NCI-H187 treated with DMSO at 0.1 percent for 48 hours (cell line): ENCODE measurements at places on chromosomes 2 and 18.

GRCh38 chr2:8255448-8255800, 426.4 kb upstream of the ID2 start:
- DNase-seq = no peak

GRCh38 chr2:202072226-202072625, 829 bp upstream of the KIAA2012 start:
- DNase-seq = no peak

DNA sequence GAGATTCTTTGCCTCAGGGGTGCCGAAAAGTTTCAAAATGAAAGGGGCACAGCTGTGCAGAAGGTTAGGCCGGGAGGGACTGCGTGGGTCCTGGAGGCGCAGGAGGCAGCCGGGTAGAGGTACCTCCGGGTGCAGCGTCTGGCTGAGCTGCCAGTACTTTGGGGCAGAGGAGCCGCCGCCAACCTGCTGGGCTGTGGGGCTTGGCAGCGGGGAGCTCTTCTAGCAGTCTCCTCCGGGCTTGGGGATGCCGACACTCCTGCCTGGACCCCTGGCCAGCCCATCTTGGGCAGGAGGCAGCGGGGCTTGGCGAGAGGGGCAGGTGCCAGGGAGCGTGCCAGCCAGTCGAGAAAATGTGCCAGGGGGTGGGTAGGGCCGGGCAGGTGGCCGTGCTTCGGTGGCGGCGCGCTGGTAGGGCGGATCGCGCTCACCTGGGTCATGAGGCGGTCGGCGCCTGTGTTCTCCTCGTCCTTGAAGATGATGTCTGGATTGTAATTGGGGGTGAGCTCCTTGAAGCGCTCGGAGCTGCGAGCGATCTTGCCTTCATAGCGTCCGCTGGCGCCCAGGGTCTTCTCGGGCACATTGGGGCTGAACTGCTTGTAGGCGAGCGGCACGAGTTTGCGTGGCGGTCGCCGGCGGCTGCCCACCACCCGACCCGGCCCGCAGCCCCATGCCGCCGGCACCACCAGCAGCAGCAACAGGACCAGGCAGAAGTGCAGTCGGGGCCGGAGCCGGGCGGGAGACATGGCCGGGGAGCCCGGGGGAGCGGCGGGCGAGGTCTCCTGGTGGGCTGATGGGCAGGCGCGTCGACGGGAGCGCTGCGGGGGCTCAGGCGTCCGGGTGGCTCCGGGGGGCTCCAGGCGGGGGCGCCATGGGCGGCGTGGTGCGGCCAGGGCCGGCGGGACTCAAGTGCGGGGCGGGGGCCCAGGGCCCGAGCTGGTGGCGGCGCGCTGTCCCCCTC, 717 bp downstream of the IHH start:
- no peak for DNase-seq

DNA sequence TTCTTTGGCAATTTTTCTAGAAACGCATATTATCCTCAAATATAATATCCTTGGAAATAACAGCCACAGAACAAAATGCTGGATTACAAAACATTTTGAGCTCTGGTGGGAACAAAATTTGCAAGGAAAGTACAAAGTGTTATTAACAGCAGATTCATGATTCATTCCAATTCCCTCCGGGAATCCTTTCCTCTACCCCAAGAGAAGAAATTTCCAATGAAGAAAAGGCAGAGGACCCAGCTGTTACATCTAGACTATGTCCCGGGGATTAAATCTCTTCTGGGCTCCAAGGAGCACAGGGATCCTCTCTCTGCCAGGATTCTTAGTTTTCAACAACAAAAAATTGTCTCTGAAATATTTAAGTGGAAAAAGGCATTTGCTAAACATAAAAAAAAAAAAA, 51.6 kb upstream of the TMEFF2 start:
- DNase-seq = no peak

DNA sequence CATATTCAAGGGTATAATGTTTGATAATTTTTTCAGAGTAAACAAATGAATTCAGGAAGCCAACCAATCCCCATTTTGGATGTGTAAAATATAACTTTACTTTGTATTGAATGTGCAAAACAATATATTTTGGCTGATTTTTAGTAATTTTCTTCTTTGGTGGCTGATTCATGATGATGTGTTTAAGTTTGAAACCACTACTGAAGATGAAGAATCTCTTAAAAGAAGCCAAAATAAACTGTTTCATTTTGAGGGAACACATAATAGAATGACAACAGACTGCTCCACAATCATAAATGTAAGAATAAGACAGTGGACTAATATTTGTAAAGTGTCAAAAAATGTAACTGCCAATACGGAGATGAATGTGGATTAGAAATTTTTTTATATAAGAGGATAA, 52.5 kb upstream of the TRIM43 start:
- DNase-seq = no peak

DNA sequence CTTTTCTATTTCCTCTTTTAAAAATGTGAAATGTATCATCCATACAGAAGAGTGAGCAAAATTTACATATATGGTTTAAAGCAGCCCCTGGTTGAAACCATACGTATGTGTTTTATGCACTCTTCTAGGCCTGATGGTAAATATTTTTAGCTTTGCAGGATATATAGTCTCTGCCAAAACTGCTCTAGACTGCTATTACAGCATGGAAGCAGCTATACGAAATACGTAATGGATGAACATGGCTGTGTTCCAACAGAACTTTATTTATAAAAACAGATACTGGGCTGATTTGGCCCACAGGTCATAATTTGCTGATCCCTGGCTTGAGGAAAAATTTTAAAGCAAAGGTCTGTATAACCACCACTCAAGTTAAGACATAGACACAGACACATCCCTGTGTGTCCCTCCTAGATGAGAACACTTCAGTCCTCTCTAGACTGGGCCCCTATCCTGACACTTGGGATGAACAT, 42.5 kb upstream of the ATP8B1 start:
- DNase-seq = no peak

GRCh38 chr2:122033778-122034177, 278.3 kb downstream of the TSN start:
- no peak for DNase-seq

DNA sequence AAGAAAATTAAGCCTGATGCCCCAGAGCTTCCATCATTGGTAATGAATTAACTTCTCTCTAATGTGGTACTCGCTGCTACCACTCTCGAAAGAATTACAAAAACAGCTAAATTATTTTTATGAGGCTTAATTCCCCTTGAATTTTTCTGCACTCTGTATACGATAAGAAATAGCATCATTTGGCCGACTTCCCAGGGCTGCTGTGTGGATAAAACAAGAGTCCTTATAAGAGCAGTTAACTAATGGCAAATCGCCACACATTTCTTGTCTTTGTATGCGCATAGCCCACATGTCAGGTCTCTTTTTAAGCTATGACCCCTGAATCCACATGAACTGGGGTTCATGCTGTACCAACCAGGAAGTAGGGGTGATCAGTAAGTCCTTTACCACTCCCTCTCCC, 668.4 kb downstream of the TMEM182 start:
- DNase-seq = no peak

GRCh38 chr18:36887114-36887513, 58.2 kb downstream of the KIAA1328 start:
- DNase-seq = no peak

DNA sequence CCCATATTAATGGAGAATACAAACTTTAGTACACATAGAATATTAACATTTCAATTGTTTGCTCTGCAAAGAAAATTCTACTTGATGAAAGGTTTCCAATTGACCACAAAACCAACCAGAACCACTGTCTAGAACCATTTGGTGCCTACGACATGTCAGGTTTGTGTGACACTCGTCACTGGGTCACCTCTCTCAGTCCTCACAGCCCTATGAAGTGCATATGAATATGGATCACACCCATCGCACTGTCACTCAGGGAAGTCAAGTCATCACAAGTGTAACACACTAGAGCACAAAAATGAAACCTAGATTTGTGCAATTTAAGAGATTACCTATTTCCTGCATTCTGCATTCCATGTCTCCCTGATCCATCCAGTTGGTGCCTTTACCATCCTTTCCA, 43.7 kb downstream of the PTPN2 start:
- no peak for DNase-seq

- no peak for DNase-seq
Observed at GRCh38 chr2:211944572-211944971, 594.0 kb downstream of the ERBB4 start.

- DNase-seq = no peak
Observed at GRCh38 chr2:218168635-218169462, 2.1 kb upstream of the CXCR1 start.

GRCh38 chr2:62370321-62371250, 135.4 kb downstream of the TMEM17 start:
- DNase-seq = no peak

- DNase-seq = no peak
Observed at GRCh38 chr2:239271471-239271870, 129.3 kb downstream of the HDAC4 start.

- DNase-seq = no peak
Observed at GRCh38 chr2:233807966-233808935, 30.1 kb downstream of the MROH2A start.

DNA sequence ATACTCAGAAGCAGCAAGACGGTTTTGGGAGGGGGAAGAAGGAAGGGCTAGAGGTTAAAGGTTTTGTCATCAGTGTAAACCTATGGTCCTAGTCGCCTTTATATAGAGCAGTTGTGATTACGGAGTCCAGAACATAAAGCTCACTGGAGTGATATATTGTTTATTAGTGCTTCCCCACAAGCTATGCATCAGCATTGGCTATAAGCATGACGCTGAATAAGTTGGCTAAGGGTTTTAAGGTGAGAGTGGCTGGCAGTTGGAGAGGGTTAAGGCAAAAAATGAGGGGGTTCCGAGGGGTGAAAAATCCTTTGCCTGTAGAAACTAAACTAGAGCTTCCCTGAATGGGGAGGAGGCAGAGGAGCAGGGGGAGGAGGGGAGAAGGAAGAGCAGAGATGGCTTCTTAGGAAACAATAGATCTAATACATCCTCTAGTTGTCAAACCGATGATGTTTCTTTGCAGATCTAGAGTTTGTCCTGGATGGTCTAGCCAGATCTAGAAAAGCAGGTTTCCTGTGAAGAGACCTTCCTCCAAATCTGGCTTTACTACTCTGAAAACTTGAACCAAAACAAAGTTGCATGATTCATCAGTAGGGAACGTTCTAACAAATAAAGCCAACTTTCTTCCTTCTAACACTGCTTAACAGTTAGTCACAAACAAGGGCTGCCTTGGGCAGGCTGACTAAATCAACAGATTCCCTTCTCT, 2.5 kb downstream of the KLF7 start:
- DNase-seq = no peak

GRCh38 chr2:173583196-173583595, 228.5 kb downstream of the CDCA7 start:
- no peak for DNase-seq

DNA sequence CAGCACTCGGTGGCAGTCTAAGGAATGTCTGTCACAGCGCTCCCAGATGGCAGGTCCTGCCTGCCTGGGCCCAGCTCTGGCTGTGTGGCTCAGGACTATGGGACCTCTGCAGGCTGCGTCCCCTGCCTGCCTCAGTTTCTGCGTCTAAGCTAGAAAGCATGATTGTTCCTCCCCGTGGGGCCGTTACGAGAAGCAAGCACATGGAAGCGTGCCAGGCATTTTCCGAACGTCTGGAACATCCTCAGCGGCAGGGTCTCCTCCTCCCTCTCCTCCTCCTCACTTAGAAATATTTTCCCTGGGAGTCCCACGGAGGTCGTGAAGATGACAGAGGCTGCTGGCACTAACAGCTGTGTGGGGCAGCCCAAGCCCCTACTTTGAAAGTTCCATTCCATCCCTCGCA, 43.3 kb downstream of the LRRFIP1 start:
- DNase-seq = no peak

DNA sequence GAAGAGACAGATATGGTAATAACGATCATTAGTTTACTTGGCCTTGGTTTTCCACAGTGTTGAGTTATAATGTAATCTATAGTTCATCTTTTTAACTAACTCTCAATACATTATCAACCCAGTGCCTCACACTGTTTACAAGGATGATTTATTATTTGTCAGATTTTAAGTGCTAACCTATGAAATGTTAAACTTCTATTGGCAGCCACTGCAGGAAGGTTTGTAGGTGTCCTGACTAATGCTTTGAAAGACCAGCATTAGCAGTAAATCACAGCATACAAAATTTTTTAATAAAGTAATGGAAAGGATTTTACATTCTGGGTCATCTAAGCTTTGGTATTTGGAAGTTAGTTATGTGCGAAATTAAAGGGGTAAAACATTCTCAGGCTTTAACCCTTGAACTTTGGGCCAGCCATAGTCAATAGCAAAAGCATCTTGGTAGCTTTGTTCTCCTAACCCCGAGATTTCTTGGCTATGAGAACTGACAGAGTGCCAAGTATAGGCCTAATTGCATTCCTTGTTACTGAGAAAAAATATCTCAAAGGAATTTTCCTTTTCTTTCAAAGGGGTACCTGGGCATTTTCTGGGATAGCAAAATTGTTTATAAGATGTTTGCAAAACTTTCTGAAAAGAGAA, 30.6 kb downstream of the SPATS2L start:
- DNase-seq = no peak

GRCh38 chr2:68938938-68939337, 13.8 kb downstream of the GKN2 start:
- no peak for DNase-seq

DNA sequence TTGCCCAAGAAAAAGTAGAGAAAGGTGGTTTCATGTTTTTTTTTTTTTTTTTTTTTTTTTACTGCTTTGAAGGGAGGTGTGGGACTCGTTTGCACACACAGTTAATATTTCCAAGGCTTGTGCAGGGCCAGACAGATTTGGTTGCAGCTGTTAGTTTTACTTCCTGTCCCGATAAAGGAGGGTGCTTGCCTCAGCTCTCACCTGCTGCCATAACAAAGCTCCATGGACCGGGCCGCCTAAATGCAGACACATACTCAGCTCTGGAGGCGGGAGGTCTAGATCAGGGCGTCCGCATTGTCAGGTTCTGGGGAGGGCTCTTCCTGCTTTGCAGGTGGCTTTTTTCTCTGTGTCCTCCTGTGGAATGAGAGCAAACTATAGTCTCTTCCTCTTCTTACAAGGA, 69.9 kb downstream of the ODC1 start:
- no peak for DNase-seq

- no peak for DNase-seq
Observed at GRCh38 chr2:101776172-101777043, 78.9 kb downstream of the MAP4K4 start.

DNA sequence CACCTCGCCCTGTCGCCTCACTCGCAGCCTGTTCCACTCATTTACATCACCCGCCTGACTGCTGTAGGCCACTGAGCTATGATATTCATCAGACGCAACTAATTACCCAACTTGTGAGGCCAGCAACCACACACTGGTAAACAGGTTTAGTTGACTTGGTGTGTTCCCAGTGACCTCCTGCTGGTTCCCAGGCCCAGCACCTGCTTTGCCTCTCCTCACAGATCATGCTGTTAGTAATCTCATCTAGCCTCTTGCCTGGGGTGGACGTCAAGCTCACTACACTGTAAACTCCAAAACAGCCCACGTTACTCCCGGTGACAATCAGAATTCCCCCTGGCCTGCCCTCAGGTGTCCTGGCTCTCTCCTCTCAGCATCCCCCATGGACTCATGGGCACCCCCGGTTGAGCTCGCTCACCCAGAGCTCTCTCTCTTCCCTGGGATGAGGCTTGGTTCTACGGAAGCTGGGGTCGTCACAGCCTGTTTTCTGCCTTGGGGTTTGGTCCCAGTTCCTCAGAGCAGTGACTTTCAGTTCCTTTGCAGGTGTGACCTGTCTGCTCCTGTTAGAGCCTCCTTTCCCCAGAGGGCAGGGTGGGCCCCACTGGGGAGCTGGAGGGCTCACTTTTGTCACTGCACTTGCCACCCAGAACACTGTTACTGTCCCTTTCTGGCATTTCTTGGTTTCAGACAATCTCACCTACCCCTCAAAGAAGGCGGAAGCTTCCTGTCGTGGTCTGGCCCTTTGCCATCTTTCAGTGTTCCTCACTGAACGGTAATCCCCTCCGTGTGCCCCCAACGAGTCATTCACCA, 40.3 kb downstream of the INPP5D start:
- no peak for DNase-seq
